ENCODE measurements at places on chromosomes 12 and 14.
A peak's percentile ranks its signal among the peaks of the same experiment; 100 is the strongest.

- DNase-seq: no peak
Observed at GRCh38 chr12:2547273-2548044, 247.3 kb upstream of the FKBP4 start.

- no peak for DNase-seq
Observed at GRCh38 chr12:93139028-93139665, 210.1 kb upstream of the EEA1 start.

DNA sequence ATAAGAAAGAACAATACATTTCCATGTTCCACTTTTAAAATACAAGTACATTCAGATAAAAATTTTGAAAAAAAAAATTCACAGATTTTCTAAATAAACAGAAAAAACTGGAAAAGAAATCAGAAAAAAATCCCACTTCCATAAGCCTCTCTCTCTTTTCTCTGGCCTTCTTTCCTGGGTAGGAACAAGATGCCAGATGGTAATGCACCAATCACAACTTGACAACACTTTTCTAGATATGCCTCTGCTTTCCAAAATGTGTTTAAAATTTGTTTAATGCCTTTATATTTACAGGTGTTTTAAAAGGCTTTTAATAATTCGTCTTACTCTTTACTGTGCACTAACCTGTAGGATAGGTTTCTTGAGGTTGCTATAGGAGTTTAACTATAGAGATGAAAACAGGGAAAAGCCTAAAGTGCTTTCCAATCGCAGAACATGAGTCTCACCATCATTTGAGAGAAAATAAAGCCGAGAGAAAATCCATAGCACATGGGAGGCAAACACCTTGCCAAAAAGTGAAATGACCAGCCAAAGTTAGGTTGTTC lies 74.2 kb downstream of the TMTC1 start:
- no peak for DNase-seq

- DNase-seq: peak; percentile 2
Observed at GRCh38 chr12:18165422-18165871, 75.5 kb upstream of the RERGL start.

GRCh38 chr12:113056631-113057488 lies at the start of gene DTX1:
DTX1 (plus strand) TSS chr12:113056730; CDS start chr12:113058193, 1,463 bp downstream.
- DNase-seq: peak; percentile 27

GRCh38 chr14:54172562-54172961 lies 215.9 kb upstream of the BMP4 start:
- no peak for DNase-seq

DNA sequence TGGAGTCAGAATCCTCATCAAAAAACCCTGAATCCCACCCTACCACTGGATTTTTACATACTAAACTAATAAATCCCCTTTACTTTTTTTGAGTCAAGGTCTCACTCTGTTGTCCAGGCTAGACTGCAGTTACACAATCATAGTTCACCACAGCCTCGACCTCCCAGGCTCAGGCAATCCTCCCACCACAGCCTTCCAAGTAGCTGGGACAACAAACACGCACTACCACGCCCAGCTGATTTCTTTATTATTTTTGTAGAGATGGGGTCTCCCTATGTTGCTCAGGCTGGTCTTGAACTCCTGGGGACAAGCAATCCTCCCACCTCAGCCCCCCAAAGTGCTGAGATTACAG lies 24.3 kb downstream of the SPTSSA start:
- DNase-seq: no peak

- DNase-seq: no peak
Observed at GRCh38 chr12:124923905-124924734, 9.7 kb upstream of the UBC start.

GRCh38 chr14:38799671-38800070 lies 303.4 kb downstream of the SEC23A start:
- no peak for DNase-seq

DNA sequence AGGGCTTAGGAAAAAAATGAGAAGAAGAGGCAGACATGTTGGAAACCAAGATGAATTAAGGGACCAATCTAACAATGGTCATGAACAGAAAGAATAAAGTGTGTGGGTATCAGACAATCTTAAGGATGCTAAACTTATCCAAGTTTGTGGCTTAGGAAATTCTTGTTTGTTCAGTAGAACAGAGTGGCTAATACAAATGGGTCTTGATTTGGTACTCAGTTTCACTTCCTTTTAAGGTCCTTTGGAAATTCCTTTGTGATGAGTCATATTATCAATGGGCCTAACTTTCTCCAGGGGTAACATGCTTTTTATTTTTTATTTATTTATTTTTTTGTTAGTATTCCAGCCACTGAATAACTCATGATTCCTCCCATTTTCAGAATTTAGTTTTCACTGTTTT lies 1154.7 kb upstream of the FLRT2 start:
- DNase-seq: no peak

DNA sequence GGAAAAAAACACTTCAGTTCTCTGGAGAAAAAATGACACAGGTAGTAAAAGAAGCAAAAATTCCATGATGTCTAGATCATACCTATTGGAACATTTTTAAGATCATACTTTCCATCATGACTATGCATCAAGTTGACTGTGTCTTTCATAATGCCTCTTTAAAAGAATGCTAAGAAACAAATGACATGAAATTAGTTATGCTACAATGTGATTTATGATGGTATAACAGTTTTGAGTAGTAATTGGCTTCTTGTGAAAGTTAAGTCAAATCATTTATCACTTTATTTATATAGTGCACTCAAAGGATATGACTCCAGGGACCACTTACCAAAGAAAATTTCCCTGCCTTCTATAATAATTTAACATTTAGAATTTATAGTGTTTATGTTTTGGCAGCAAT lies 28.5 kb downstream of the RASSF9 start:
- no peak for DNase-seq

- no peak for DNase-seq
Observed at GRCh38 chr12:130719263-130719859, 3.3 kb upstream of the RIMBP2 start.

DNA sequence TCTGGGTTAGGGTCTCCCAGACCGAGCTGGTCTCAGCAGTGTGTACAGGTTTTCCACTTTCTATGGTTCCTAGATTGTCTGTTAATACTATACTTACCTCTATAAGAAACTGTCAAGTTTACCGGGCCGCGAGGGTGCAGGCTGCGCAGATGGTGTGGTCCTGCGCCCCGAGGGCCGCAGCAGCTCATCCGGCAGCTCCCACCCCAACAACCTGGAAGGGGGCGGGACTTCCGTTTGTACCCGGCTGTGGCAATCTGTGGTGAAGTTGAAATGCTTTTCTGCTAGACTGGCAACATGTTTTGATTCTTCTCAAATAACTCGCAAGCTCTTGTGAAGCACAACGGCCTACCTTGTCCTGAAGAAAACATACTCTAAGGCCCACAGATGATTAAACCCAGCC lies at the start of gene CLEC9A:
TSS of gene CLEC9A (plus strand) at position 237 of the 400 bp plus-strand sequence. CDS start 22,006 bp downstream, outside the sequence.
- no peak for DNase-seq

- DNase-seq: no peak
Observed at GRCh38 chr12:41339784-41340183, 151.7 kb downstream of the PDZRN4 start.

- DNase-seq: no peak
Observed at GRCh38 chr14:90720832-90721231, 95.4 kb downstream of the TTC7B start.

DNA sequence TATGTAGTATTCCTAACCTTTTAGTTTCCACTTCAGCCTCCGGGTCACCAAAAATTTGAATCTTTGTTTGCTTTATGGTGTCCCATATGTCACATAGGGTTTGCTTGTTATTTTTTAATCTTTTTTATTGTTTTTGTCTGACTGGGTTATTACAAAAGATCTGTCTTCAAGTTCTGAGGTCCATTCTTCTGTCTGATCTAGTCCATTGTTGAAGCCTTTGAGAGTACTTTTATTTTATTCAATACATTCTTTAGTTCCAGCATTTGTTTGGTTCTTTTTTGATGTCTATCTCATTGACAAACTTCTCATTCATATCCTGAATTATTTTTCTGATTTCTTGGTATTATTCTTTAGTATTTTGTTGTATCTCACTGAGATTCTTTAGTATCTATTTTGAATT lies 99.8 kb downstream of the GPR65 start:
- no peak for DNase-seq

DNA sequence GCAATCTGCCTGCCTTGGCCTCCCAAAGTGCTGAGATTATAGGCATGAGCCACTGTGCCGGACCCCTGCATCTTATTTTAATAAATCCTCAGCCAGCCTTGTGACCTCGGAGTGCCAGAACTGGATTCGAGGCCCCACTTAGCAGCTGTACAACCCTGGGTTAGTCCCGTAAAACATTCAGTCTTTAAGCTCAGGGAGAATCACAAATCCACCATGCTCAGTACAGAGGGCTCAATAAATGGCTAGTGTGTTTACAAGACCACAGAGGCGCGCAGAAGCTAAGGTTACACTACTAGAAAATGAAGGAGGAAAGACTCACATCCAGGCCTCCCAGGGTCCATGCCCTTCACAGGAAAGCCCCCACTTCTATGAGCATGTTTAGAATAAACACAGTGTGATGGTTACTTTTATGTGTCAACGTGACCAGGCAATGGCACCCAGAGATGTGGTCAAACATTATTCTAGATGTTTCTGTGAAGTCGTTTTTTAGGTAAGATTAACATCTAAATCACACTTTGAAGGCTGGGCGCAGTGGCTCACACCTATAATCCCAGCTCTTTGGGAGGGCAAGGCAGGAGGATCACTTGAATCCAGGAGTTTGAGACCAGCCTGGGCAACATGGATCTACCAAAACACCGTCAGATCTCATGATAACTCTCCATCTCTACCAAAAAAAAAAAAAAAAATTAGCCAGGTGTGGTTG lies 55.3 kb downstream of the CLMN start:
- DNase-seq: no peak

DNA sequence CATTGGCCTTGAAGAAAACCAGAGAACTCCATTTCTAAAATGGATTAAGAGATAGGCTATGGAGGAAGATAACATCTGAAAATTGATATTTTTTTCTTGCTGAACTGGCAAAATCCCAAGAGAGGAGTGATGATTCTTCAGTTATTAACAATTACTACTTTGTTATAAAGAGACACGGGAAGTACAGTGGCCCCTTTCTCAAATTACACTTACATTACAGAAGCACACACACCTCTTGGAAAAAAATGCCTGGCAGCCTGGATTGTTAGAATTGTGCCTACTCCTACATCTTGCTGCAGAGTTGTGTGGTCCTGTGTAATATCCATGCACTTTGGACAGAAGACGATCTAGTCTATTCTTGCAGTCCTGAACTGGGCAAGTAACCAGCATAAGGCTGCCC lies 71.7 kb downstream of the TGFB3 start:
- DNase-seq: no peak

- DNase-seq: no peak
Observed at GRCh38 chr14:71956920-71957563, 24.8 kb downstream of the RGS6 start.

DNA sequence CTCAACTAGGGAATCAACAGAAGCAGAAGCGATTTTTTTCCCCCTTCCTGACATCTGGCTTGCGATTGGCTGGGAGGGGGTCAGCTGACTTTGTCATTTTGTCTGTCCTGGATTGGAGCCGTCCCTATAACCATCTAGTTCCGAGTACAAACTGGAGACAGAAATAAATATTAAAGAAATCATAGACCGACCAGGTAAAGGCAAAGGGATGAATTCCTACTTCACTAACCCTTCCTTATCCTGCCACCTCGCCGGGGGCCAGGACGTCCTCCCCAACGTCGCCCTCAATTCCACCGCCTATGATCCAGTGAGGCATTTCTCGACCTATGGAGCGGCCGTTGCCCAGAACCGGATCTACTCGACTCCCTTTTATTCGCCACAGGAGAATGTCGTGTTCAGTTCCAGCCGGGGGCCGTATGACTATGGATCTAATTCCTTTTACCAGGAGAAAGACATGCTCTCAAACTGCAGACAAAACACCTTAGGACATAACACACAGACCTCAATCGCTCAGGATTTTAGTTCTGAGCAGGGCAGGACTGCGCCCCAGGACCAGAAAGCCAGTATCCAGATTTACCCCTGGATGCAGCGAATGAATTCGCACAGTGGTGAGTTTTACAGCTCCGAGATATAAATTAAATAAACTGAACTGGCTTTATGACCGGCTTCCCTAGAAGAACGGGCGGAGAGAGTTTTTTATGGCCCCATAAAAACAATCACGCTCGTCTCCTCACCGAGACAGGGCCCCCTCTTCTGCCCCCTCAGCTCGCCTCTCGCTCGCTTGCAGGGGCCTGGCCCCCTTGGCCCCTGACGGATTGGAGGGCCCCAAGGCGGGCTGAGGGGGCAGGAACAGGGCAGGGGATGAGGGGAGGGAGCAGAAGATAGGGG lies at the start of gene HOXC6:
TSS of gene HOXC6 (plus strand) at position 127 of the 888 bp plus-strand sequence. CDS start at position 209, 82 bp downstream.
- DNase-seq: peak; percentile 84

GRCh38 chr12:54368025-54368708 lies 3.9 kb upstream of the GPR84 start:
- DNase-seq: no peak

- DNase-seq: no peak
Observed at GRCh38 chr14:54267172-54267571, 129.6 kb upstream of the CDKN3 start.

GRCh38 chr12:31440134-31440533 lies 114.2 kb upstream of the SINHCAF start:
- DNase-seq: no peak

DNA sequence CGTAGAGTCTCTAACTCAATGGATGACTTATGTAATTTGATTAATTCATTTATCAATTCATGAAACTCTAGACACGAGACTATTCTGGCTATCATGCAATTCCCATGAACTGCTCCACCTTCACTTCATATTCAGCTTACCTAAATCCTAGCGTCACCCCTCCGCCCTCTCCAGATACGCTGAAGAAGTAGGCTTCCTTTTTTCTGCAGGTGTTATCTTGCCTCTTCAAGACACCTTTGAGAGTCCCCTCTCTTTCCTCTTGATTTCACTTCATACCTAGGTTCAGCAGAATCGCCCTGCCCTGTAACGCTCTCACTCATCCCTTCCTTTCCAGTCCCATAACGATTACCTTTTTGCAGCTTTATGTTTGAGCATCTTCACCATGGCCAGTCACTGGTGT lies 4.0 kb upstream of the RNASE4 start:
- no peak for DNase-seq

- no peak for DNase-seq
Observed at GRCh38 chr12:724194-724855, 28.1 kb upstream of the WNK1 start.

DNA sequence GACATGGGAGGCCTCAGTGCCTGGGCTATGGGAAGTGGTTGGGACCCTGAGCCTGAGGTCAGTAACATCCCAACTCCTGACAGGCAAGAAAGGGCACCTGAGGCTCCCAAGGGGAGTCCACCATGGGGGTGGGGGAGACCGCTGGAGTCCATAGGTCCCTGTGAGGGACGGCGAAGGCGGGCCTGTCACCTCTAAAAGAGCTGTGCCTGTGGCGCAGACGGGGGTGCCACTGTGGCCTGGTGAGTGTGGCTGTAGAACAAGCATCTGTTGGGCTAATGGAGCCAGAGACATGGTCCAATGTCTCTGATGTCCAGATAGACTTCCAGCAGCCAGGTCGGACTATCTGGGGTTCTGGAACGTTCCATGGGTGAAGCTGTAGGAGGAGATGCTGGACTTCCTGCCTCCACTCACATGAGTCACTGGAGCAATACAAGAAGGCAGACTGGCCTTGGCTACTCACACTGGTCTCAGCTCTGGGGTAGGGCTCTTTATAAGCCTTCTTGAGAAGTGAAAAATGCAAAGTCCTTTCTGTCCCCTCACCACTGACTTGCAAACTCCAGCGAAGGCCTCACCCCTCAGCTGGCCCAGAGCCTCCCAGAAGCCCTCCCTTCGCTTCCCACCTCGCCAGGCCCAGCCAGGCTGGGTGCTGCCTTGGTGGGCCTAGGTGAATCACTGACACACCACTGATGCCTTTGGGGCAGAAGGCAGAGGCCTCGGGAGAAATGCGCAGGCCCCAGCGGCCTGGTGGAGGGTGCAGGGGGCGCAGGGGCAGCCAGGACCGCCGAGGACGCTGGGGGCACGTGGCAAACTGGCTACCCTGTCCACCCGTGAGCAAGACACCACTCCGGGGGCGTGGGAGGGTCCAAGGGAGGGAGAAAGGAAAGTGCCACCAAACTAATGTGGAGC lies 1.1 kb upstream of the TRAF3 start:
- peak; percentile 74 for DNase-seq
